ENCODE measurements at places on chromosomes 2 and 18. TPM values are rescaled to one million over a fixed set of nuclear protein-coding genes. Genes with fewer than 3 reads are reported as not detected.

DNA sequence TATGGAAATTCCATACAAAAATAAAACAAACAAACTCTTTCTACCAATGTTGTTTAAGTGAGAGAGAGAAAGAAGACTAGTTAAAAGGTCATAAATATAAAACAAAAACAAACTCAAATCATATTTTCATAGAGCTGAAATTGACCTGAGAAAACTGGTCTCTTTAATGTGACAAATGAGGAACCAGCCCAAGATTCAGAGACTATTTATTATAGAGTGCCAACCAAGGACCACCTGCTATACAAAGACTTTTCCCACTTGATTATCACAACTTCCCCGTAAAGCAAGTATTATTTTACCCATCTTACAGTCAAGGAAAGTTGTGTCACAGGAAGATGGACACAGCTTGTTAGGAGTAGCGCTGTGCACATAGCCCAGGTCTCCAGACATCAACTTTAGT lies 13.3 kb downstream of the ANKRD44 start:
- DNase-seq, result no peak

- no peak for DNase-seq
Observed at GRCh38 chr2:106561803-106562202, 74.6 kb downstream of the CD8B2 start.

The HNMT gene
- 11.8 TPM for total RNA-seq

- DNase-seq, result no peak
Observed at GRCh38 chr2:82333697-82334096, 2029.1 kb upstream of the LRRTM1 start.

The ATAD2B gene
- total RNA-seq, result 14.3 TPM

- DNase-seq, result no peak
Observed at GRCh38 chr2:105315314-105315713, 14.2 kb downstream of the TGFBRAP1 start.

- DNase-seq, result no peak
Observed at GRCh38 chr2:33589444-33589843, 9.7 kb downstream of the FAM98A start.

DNA sequence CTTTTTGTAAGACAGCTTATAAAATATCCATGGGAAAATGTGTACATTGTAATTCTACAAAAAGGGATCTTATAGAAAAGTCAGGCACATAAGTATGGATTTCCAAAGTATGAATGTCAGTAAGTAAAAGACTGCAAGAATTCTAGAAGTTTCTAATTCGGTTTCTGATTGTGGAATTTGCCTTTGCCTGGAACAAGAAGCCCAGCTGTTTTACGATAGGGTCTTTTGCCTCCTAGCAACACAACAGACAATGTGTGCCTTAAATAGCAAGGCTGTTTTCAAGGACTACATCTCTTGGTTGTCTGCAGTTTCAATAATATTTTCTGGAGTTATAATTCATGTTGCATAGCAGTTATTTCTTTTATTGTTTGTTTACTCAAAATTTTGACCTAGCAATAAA lies 312.9 kb downstream of the MTX2 start:
- no peak for DNase-seq

The TCF7L1 gene
- total RNA-seq, result 6.0 TPM

DNA sequence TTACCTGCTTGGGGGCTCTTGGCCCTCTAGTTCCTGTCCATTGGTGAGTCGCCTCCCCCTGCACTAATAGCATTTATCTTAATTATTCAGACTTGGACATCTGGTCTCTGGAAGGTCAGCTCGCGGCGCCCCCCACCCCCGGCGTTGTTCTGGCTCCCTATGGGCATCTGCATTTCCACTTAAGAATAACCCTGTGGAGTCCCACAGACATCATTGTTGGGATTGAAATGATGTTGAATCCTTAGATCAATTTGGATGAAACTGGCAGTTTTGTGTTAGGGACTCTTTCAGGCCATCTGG lies 313.8 kb upstream of the HS6ST1 start:
- DNase-seq, result peak; percentile 69

GRCh38 chr2:232242316-232242715 lies 136.2 kb upstream of the ALPP start:
- no peak for DNase-seq

DNA sequence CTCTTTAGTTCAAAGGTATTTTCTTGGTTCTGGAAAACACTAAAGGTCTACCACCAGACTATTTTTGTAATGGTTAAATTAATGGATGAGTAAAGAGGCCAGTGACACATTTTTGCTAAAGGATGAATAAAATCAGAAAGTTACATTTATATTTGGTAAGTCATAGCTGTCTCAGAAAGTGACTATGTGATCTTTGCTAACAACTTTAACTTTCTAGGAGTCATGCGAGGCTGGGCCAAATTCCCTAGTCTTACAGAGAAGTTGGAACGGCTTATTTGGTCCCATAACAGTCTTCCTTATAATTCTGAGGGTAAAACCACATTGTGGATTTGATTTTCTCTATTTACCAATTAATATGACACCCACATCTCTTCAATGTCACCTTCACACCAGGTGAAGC lies 198.1 kb downstream of the PDE1A start:
- no peak for DNase-seq

GRCh38 chr2:128503399-128504245 lies 185.0 kb upstream of the HS6ST1 start:
- DNase-seq, result no peak

GRCh38 chr2:31277621-31278020 lies 43.7 kb downstream of the EHD3 start:
- no peak for DNase-seq

DNA sequence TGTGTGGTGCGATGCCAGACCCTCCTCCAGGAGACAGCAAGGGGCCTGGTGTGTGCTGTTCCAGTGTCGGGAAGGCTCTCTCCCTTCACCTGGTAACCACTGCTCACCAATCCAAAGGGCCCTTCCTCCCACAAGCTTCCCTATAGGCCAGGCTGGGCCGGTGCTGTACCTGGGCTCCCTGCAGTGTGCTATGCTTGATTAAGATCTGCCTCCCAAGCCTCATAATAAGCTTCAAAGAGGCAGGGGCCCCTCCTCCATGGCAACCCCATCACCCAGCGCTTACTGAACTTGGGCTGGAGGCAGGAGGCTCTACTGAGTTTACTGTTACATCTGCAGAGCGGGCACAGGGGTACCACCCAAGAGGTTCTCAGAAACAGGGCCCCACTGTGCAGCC lies 4.5 kb upstream of the MAL start:
- no peak for DNase-seq

The DYNAP gene
- total RNA-seq, result not detected

The CD8B gene
- total RNA-seq, result 0.62 TPM

GRCh38 chr18:24031916-24032315 lies 17.4 kb downstream of the TTC39C start:
- no peak for DNase-seq

DNA sequence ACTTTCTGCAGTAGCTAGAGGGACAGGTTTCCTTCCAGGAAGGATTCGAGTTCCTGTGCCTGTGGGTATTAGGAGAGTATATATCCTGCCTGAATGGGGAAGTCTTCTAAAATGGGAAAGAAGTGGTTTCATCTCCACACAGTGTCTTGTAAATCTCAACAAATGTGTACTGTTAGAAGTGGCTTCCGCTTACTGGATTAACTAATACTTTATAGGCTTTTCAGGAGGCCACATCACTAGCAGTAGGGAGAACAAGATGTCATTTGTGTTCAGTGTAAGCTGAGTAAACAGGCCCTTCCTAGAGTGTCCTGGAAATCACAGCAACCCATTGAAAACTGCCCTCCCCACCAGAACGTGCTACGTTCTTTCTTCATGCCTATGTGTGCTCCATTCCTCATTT lies 12.5 kb upstream of the POLR1B start:
- DNase-seq, result no peak

GRCh38 chr2:40851661-40852060 lies 399.8 kb upstream of the SLC8A1 start:
- no peak for DNase-seq

The TRIM43 gene
- total RNA-seq, result not detected

DNA sequence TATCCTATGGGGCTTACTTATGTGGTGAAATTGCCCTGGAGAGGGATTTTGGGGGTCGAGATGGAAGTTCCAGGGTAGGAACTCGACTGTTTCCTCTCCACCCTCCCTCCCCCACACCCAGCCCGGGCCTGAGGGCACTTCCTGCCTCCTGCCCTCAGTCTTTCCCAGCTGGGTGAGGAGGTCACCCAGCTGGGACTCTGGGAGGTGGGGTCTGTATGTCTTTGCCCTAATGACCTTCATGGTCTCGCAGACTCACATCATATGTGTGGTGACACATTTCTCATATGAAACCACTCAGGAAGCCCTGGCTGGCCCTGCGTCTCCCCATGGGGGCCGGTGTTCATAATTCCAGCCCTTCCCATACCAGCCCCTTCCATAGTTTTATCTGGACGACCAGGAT lies 12.4 kb downstream of the ATOH8 start:
- DNase-seq, result no peak

GRCh38 chr2:219423652-219424377 lies 5.6 kb downstream of the DES start:
- DNase-seq, result no peak

- DNase-seq, result no peak
Observed at GRCh38 chr2:68726608-68727367, 7.8 kb upstream of the ARHGAP25 start.

DNA sequence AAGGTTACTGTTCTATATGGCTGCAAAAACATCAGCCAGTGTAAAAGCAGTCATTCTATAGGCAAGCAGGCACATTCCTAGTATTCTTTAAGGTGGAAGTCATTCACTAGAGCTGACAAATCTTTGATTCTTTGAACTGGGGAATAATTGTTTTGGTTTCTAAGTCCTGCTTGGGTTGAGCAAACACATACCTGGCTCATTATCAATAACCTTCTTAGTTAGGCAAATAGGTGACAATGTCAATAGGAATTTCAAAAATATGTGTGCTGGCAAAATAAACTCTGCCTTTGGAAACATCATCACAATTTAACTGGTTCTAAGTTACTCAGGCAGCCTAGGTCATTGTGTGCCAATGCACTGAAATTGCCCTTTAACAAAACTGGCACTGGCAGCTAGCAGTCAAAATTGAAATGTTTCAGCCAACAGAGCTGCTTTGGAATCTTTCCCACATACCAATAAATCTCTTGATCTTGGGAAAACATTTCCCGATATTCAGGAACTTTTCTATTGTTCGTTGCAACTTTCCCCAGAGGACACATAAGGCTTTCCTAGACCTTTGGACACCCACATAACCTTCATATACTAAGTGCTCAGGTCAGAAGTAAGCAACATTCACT lies 402.0 kb upstream of the MMADHC start:
- DNase-seq, result no peak

GRCh38 chr2:227881866-227882517 lies 10.6 kb downstream of the DAW1 start:
- DNase-seq, result no peak

The UGT1A10 gene
- total RNA-seq, result not detected

GRCh38 chr2:71934595-71935261 lies 212.9 kb downstream of the CYP26B1 start:
- DNase-seq, result peak; percentile 56

- DNase-seq, result no peak
Observed at GRCh38 chr2:17911491-17912260, 33.2 kb downstream of the KCNS3 start.

DNA sequence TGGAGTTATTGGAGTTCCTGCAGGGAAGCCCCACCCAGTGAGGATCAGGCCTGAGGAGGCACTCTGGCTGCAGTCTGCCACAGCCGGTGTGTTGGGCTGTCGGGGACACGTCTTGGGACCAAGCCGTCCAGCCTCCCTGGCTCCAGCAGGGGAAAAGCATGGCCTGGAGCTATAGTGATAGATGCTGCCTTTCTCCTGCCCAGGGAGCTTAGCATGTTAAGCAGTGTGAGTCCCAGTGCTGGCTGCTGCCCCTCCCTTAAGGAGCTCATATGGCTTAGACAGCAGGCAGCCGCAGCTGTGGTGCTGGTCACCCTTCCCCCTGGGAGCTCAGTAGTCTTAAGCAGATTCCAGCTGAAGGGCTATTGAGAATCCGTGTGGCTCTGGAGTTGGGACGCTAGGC lies 78.9 kb downstream of the CERS6 start:
- no peak for DNase-seq

GRCh38 chr2:180751306-180751920 lies 229.0 kb upstream of the UBE2E3 start:
- no peak for DNase-seq

The SRD5A2 gene
- not detected for total RNA-seq

The STPG4 gene
- not detected for total RNA-seq

DNA sequence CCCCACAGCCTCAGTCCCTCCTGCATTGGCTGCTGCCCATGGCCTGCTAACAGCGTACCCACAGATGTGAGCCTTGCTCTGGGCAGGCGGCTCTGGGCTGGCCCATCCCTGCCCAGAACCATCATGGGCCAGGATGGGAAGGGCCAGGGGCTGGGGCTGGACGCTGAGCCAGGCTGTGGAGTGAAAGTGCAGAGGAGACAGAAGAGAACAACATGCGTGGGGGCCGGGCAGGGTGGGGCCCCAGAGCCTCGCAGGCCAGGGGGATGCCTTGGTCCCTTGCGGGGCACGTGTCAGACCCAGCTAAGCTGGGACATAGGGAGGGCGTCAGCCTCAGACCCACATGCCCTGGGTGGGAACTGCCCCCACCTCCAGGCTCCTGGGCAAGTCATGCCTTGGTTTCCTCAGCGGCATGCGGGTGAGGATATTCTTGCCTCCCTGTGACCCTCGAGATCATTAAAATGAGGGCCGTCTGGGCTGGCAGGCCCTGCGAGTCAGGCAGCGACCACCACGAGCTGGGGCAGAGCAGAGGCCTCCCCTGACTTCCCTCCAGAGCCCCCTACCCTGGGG lies 27.3 kb downstream of the GPC1 start:
- DNase-seq, result peak; percentile 71

DNA sequence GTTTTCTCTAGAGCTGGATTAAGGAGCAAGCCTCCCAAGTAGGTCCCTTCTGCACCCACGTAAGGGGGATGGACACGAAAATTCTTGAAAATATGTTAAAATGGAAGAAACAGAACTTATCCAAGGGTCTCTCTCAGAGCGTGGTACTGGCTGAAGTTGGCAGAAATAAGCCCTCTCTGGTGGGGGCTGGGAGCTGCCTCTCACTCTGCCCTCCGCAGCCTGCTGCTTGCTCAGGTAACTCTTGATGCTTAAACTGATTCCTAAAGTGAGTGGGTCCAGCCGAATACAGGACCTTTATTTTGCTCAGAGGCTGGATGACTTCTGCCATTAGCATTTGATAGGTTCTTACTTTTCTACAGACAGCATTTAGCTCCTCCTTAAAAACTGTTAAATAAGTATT lies 78.1 kb downstream of the SPHKAP start:
- DNase-seq, result no peak

DNA sequence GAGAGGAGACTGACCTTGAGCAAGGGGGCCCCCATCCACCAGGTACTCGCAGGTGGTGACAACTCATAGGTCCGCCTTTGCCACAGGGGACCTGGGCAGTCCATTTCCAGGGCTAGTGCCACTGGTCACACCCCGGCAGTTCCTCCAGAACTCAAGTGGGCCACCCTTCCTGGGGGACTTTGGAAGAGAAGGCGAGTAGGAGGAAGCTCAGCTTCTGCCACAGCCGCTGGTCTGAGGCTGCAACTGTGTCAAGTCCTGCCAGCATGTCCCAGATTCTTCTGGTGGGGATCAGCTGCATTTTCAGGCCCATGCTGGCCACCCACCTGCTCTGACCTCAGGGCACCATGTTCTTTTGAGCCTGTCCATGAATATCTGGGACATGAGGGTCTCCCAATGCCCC lies 423.9 kb upstream of the MYT1L start:
- no peak for DNase-seq

GRCh38 chr2:70558195-70558808 lies 4.7 kb upstream of the TGFA start:
- DNase-seq, result no peak

The PROKR1 gene
- 0.08 TPM for total RNA-seq

Measured in cardiac septum (tissue), 1 donor.